ENCODE measurements at places on chromosomes 12 and 14.

GRCh38 chr12:50720085-50720484 is 43.8 kb upstream of the ATF1 start:
- no peak for DNase-seq

GRCh38 chr14:79044894-79045624 is 874.9 kb downstream of the NRXN3 start:
- peak; percentile 52 for DNase-seq

DNA sequence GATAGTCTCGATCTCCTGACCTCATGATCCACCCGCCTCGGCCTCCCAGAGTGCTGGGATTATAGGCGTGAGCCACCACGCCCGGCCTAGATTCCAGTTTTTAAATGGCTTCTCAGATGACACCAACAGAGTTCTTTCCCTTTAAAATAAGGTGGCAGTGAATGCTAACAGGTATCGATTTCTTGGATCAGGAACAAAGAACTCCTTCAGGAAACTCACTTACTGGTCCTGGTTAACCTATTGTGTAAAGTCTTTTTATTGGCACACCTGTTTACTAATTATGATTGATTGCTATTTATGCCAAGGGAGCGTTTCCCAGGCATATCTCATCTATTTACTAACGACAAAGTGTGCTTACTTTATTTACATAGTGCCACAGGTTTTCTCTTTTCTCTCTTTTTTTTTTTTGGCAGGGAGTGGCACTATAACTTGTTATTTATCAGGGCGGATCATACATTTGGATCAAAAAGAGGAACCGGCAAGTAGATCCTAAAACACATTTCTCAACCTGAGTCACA is 89.7 kb downstream of the GLT1D1 start:
- no peak for DNase-seq

GRCh38 chr12:10366875-10367274 is 23.0 kb downstream of the KLRK1 start:
- no peak for DNase-seq

GRCh38 chr14:29822430-29822709 is 105.3 kb downstream of the PRKD1 start:
- DNase-seq: no peak

DNA sequence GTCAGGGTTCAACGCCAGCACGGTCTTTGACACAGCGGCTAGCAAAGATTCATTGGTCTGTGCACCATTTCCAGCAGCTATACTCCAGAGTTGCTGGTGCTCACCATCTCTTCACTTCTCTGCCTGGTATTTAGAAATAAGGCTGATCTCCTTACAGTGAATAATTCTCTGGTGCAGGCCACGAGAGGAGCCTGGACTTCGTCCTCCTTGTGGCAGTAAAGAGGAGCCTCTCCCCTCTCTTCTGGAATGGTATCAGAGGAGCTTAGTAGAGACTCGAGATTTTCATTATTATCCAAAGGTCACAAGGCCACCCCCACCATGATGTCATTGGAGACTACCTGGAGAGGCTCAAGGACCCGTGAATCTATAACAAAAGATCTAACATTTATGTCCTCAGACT is 30.8 kb upstream of the BCL2L14 start:
- no peak for DNase-seq

DNA sequence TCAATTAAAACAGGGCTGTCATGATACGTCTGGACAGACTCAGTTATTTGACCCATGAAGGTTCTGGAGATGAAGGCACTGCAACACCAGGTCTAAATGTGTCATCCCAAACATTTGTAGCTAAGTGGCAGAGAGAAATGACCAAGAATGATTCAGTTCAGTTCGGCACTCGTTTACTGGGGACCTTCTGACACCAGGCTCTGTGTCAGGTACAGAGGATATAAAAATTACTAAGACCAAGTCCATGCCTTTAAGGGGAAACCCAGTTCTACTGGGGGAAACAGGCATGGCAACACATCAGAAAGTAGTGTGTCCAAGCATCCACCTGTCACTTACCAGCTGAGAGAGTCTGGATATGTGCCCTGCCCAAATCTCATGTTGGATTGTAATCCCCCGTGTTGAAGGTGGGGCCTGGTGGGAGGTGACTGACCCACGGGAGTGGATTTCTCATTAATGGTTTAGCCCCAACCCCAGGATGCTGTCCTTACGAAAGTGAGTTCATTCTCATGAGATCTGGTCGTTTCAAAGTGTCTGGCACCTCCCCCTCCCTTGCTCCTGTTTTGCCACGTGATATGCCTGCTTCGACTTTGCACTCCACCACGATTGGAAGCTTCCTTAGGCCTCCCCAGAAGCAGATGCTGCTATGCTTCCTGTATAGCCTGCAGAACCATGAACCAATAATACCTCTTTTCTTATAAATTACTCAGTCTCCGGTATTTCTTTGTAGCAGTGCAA is 41.9 kb upstream of the BCL2L14 start:
- no peak for DNase-seq

DNA sequence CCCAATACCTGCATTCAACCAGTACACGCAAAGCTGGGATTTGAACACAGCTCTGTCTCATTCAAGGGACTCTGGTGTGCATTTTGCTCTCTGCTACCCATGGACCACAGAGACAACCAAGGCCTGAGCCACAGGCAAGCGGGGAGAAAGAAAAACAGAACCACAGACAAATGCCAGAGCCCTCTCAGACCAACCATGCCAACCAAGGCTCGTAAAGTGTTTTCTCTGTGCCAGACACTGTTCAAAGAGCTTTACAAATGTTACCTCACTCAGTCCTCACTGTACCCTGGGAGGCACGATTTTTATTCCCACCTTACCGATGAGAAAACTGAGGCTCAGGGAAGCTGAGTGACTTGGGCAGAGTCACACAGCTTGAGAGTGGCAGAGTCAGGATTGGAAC is 32.4 kb upstream of the EML1 start:
- DNase-seq: no peak

DNA sequence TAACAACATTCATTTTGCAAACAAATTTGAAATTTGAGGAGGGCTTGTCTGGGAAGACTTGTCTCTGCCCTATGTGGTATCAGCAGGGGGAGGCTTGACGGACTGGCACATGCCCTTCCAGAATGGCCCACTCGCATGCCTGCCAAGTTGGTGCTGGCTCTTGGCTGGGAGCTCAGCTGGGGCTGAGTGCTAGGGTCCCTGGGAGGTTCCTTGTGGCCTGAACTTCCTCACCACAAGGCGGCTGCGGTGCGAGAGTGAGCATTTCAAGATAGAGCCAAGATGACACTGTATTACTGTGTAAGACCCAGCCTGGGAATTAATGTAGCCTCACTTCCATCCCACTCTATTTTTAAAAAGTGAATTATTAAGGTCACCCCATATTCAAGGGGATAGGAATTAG is 271.6 kb upstream of the PLEKHG7 start:
- no peak for DNase-seq

DNA sequence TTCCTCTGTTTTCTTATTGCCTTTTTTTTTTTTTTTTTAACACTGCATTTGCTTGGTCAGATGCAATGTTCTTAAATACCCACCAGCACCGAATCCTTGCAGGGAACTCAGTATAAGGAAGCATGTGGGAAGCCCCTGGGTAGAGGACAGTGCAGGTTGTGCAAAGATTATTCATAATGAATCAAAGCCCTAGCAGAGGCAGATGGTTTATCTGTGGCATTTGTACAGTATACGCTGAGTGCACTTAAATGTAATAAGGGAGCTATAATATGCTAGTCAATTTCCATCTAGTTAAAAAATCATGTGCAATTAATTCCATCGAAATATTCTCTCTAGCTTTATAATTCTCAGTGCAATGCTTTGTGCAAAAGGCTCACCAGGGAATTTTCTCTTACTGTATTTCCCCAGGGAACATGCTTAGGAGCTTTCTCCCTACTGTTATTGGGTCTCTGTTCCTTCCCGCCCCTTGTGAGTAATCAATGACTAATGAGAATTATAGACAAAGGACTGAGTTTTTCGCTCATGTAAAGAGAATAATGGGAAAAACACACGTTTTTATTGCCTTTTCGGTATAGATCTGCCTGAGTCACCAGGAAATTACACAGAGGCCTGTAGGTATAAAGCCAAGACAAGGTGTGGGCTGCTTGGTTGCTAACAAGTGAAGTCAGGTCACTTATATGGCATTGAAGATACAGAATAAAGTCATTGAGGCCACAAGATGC is 1214.3 kb upstream of the TMEM132C start:
- peak; percentile 63 for DNase-seq

DNA sequence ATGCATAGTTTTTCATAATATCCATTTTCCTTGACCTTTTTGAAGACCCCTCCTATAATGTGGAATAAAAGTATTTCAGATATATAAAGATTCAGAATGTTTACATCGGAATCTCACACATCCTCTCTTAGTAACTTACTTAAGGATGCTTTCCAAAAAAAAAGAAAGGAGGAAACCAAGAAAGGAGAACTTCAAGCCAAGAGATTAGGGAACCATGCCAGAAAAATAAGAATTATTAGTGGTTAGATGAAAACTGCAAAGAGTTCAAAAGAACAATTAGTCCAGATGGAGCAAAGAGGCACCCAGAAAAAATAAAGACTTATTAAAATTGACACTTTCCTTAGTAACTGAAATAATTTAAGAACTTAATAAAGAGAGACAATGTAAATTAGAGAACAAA is 179.2 kb downstream of the DUSP6 start:
- no peak for DNase-seq

GRCh38 chr14:95679998-95680735 is 6.1 kb upstream of the TCL1B start:
- no peak for DNase-seq

- no peak for DNase-seq
These were observed 4.9 kb upstream of the YEATS4 start for GRCh38 chr12:69354556-69355187.

- no peak for DNase-seq
These were observed 68.2 kb downstream of the SLC15A4 start for GRCh38 chr12:128755566-128755965.

GRCh38 chr14:70816525-70816924 is 7.2 kb upstream of the MAP3K9 start:
- no peak for DNase-seq

- no peak for DNase-seq
These were observed 37.1 kb downstream of the CMAS start for GRCh38 chr12:22083167-22083566.

DNA sequence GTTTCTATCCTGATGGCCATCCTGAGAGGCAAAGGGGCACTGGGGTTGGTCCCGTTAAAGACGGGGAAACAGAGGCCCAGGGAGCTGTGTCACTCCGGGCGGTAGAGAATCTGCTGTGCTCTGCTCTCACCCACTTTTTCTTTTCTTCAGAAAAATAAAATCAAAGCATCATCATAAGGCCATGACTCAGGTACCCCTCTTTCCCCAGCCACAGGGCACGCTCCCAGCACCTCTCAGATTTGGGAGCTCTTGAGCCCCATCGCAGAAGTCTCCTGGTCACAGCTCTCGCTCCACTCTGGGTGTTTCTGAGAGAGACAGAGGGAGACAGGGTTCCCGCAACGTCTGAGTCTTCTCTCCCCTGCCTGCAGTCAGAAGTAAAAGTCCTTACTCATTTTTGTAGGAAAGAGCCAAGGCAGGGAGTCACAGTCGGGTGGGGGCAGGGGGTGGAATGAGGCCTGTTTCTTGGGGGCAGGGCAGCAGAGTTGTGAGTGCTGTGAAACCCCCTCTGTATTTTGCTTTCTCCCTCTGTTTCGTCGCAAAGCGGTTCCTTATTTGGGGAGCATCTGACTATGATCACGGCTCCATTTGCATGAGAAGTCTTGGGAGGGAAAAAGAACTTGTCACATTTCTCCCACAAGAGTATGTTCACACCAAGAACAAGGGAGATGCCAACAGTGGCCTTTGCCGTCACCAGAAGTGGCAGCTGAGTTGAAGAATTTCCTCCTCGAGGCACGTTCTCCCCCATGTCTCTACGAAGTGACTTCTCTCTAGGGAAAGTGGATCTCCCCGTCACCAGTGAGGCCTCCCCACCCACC is 139.0 kb downstream of the BCL11B start:
- no peak for DNase-seq

DNA sequence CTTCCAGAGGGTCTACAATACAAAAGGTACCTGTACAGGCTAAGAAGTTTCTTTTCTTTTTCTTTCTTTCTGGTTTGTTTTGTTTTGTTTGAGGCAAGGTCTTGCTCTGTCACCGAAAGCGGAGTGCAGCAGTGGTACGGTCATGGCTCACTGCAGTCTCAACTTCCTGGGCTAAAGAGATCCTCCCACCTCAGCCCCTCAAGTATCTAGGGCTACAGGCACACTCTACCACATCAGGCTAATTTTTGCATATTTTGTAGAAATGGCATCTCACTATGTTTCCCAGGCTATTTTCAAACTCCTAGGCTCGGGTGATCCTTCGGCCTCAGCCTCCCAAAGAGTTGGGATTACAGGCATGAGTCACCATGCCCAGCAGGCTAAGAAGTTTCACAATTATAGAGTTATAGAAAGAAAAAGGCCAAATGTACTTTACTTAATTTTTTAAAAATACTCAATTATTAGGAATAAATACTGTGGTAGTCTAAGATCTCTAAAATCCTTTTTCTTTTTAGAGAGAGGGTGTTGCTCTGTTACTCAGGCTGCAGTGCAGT is 3.0 kb upstream of the PIGH start:
- DNase-seq: no peak

DNA sequence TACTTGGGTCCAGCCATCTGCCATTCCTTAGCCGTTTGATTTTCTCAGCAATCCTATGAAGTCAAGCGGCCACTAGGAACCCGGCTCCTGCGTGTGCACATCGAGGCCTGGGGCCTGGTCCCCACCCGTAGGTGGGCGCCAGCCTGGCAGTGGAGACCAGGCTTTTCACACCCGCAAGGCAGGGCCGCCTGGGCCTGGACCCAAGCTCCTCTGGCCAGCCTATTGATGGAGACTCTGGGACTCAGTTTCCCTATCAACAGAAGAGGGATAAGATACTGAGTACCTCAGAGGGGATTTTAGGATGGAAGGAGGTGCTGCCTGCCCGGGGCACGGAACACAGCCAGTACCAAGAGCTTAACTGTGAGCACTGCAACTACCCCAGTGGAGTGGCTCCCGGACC is 104.3 kb upstream of the C14orf180 start:
- DNase-seq: no peak

DNA sequence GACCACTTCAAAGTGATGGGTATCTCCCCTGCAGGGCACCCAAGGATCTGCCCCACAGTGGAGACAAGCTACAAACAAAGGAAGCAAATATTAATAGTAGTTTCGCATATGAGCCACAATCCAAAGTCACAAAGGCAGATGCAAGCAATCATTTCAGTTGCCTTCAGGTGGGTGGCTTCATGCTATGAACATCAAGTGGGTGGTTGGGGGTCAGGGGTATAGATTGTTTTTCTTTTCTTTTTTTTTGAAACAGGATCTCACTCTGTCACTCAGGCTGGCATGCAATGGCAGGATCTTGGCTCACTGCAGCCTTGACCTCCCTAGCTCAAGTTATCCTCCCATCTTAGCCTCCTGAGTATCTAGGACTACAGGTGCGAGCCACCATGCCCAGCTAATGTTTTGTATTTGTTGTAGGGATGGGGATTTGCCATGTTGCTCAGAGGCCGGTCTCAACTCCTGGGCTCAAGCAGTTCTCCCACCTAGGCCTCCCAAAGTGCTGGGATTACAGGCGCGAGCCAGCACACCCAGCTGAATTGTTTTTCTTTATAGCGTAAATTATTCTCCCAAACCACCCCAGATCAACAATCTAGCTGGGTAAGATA is 13.4 kb upstream of the NT5DC3 start:
- DNase-seq: no peak
